Activated CD4-positive, alpha-beta memory T cell treated with anti-CD3 and anti-CD28 coated beads for 36 hours (primary cell): ENCODE measurements at places on chromosomes 3 and 15.
A peak's percentile ranks its signal among the peaks of the same experiment; 100 is the strongest.

GRCh38 chr15:70493787-70494516 lies 269.4 kb downstream of the UACA start:
- no peak for DNase-seq

DNA sequence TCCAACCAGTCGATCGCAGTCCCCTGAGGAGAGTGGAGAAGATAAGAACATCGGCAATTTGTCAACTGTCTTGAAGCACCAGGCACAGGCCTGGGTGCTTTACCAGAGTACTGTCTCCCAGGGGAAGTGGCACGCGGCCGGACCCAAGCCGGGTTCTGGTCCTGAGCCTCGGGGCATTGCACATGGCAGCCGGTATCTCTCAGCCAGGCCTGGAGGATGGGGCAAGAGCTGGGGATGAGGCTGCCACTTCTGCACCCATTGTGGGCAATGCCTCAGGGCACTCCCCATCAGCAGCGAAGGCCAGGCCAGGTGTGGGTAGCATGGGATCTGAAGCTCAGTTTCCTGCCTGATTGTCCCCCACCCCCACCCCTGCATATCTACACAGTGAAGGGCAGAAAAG lies 77.5 kb downstream of the ADCY5 start:
- DNase-seq, result no peak

GRCh38 chr15:36996538-36997181 lies 103.7 kb downstream of the MEIS2 start:
- DNase-seq, result no peak

DNA sequence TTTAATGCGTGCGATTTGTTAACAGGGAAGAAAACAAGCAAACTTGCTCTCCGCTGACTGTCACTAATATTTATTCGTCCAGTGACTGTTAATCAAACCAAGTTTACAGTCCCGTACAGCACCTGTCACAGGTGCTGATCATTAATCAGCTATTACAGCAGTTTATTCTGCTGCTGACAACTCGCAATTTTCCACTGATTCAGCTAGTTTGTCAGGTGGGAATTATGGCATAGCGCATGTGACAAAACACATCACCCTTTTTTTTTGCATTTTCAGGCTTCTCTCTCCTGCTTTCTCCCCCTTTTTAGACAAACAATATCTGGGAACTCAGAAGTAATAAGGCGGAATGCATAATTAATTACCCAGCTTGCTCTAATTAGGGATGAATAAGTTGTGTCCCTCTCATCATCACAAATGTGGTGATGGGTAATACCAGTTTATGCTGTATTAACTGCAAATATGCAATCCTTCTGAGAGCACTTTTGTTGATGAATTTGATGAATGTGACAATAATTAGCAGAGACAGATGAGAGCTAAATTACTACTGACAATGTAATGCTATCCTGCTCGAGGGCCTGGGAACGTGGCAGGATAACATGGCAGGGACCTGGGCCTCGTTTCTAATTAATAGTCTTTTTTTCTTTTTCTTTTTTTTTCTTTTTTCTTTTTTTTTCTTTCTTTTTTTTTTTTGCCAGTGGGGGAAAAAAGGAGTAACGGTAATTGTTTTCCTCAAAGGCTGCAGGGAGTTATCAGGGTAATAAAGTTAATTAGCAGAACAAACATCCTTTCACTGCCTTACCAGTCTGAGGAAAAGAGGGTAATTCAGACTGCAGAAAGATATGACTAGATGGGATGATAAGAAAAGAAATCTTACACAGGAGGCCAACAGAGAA lies 150.3 kb upstream of the SOX2 start:
- no peak for DNase-seq

DNA sequence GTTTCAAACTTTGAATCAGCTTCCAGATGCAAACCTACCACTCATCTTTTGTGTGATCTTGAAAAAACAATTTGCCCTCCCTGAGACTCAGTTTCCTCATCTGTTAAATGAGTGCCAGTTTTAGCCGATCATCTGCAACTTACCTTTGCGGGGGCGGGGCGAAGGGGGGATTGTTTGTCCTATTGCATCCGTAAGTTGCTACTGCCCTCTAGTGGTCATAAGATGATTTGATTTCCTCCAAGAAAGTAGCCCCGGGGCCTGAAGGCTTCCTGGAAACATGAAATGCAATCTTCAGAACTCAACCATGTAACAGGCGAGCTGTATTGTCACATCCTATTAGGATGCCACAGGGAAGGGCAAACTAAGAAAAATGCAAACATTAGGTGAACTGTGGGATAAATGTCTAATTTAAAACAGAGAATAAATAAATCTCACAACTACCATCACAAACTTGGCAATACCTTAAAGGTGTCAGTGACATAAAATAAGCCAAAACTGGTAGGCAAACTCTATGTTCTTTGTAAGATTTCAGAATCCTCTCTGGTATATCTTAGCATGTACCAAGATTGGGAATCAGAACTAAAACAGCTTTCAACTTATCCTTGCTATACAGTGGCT lies 63.5 kb upstream of the CLDN18 start:
- peak; percentile 57 for DNase-seq

DNA sequence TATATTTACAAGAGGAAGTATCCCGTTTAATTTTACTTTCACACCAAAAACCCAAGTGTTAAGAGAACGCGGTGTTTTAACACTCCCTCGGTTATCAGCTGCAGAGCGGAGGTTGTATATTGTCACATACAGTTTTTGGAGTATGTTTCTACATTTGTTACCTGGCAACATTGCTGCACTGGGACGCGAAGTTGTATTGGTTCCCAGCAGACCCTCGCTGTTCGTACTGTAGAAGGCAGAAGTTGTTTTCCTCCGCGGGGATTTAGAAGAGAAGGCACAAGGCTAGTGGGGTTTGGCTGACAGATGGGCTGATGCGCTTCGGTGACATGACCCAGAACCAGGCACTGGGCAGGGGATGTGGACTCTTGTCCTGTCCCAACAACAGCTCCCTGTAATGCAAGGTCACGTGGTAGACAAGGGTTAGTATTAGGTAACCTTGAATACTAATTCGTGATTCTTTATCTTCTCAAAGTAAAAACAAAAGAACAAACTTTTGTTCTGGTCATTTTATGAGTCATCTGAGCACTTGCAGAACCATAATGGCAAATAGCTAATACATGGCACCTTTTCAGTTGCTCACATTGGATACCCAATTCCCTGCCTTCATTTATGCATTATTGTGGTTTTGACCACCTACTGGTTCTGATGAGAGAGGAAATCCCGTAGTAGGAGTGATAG lies 230.4 kb upstream of the BHLHE40 start:
- DNase-seq, result no peak

- no peak for DNase-seq
These were observed 10.0 kb downstream of the SNTN start for GRCh38 chr3:63662500-63662899.

DNA sequence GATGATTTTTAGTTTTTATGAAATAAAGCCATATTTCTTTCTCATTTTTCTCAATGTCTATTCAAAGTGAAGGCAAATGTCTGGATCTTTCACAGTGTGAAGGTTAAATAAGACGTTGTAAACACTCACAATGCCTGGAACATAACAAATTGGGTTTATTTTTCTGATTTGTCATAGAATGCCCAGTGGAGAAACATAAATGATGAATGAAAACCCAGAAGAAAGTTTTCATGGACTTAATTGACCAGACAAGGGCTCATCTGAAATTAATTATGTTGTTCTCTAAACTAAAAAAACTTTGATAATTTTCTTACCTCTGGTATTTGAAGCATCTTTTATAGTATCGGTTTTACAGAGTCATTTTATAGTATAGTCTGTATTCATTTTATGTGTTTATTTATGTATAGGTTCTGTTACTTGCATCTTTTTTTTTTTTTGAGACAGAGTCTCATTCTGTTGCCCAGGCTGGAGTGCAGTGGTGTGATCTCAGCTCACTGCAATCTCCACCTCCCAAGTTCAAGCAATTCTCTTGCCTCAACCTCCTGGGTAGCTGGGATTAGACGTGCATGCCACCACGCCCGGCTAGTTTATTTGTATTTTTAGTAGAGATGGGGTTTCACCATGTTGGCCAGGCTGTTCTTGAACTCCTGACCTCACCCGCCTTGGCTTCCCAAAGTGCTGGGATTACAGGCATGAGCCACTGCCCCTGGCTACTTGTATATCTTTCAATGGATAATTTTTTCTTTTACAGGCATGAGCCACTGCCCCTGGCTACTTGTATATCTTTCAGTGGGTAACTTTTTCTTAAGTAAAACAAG lies 15.1 kb upstream of the BNIP2 start:
- DNase-seq, result no peak

GRCh38 chr3:67947808-67948508 lies 293.5 kb upstream of the SUCLG2 start:
- DNase-seq, result peak; percentile 67

DNA sequence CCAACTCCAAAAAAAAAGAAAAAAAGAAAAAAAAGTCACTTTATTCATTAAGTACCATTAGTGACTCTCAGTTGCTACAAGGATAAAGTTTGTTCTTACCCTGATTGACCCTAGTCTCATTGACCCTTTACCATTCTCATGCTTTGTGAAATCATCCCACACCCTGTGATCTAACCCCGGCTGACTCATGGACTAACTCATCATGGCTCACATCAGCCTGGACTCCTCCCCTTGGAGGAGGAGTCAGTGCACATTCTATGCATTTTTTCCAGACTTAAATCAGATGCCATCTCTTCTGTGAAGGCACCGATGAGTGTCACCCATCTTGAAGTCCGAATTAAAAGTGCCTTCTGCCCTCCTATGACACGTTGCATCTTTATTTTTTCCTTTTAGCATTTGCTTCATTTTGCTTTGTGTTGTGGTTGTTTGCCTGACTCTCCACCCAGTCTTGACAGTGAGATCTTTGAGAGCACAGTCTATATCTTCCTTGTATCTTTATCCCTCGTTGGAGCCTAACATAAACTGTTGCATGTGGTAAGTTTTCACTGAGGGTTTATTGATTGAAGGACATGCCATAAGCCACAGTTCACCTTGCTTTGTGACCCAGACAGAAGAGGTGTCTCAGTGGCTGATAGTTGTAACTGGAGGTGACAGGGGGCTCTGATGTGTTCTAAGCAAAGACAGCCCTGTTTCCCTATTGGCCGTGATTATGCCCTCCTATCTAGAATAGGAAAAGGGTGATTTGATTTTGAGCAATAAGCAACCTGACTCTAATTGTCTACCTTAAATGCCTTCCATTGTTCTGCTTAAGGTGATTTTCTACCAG lies 72.1 kb downstream of the IL1RAP start:
- peak; percentile 83 for DNase-seq

GRCh38 chr15:91182101-91182500 lies 82.0 kb downstream of the SV2B start:
- no peak for DNase-seq

- DNase-seq, result peak; percentile 73
These were observed 40.1 kb downstream of the OXNAD1 start for GRCh38 chr3:16305111-16305541.

GRCh38 chr3:194333212-194333980 lies 17.7 kb downstream of the CPN2 start:
- peak; percentile 92 for DNase-seq

- peak; percentile 64 for DNase-seq
These were observed 346.2 kb upstream of the CBLB start for GRCh38 chr3:106215047-106215446.

GRCh38 chr3:36964817-36965216 lies 20.0 kb upstream of the TRANK1 start:
- DNase-seq, result no peak

DNA sequence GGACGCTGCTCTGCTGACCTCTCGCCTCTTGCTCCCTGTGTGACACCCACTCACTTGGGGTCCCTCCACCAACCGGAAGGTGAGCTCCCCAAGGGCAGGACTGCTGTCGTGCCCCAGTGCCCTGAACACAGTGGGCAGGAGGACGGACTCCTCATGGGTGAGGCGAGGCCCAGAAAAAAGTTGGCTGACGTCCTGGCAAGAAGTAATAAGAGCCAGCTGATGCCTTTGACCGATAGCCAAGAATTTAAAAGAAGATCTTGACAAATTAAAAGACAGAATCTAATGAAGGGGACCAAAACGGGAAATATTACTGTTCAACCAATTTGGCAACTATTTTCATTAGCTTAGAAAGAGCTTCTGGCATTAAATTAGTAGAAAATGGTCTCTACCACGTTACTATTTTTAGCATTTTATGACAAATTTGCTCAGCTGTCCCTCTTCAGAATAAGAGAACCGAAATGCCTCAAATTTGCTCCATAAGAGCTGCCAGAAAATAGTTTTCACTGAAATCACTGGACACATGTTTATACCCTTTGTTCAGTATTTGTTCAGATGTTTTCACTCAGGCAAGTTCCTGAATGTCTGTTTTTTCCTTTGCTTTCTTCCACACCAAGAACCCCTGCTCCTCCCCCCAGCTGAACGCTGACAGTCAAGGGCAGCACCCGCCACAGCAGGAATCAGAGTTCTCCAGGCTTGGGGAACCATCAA lies 60.5 kb downstream of the XXYLT1 start:
- DNase-seq, result no peak

DNA sequence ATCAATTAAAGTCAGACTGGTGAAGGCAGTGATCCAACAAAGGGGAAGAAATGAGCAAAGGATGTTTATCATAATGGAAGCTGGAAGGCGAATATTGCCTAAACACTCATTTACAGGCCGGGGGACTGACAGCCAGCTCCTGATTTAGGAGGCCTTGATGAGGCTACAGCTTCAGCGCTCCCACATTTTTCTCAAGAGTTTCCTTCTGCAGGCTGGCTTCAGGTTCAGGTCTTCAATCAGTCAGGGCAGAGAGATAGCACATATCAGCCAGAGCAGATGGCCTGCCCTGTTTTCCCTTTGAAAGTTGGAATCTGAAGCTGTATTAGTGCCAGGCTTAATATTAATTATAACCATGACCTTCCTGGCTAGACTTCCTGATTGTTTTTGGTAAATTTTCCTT lies 218.9 kb downstream of the SV2B start:
- DNase-seq, result no peak

- DNase-seq, result peak; percentile 85
These were observed 12.5 kb upstream of the MORF4L1 start for GRCh38 chr15:78859971-78860719.

GRCh38 chr15:70494852-70495571 lies 268.3 kb downstream of the UACA start:
- peak; percentile 80 for DNase-seq

- no peak for DNase-seq
These were observed 120.8 kb downstream of the FEZF2 start for GRCh38 chr3:62252438-62253157.

GRCh38 chr15:80207887-80208286 lies 44.1 kb downstream of the CTXND1 start:
- no peak for DNase-seq

DNA sequence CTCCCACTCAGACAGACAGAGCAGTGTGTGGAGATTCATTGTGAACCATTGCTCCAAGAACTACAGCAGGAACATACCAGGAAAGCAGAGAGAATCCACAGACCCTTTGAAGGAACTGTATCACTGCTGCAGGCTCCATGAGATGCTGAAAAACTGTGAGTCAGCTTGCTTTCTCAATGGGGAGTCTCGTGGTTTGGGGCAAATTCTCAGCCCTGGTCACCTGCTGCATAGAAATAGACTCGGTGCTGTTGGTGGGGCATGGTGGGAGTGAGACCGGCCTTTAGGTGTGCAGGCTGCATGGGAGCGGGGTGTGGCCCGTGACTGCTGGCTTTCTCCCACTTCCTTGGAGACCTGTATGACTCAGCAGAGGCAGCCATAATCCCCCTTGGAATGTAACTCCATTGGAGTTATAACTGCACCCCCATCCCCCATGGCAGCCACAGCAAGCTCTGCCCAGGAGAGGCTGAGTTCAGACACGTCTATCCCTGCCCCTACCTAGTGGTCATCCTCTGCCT lies 35.6 kb downstream of the ALCAM start:
- DNase-seq, result no peak
